Activated CD4-positive, alpha-beta memory T cell treated with anti-CD3 and anti-CD28 coated beads for 36 hours (primary cell): ENCODE measurements at places on chromosomes 7 and 10.

- no peak for DNase-seq
Measured at GRCh38 chr10:62690703-62691102, 113.8 kb upstream of the ADO start.

- peak; percentile 65 for DNase-seq
Measured at GRCh38 chr10:43781480-43782361, 133.0 kb upstream of the ZNF32 start.

DNA sequence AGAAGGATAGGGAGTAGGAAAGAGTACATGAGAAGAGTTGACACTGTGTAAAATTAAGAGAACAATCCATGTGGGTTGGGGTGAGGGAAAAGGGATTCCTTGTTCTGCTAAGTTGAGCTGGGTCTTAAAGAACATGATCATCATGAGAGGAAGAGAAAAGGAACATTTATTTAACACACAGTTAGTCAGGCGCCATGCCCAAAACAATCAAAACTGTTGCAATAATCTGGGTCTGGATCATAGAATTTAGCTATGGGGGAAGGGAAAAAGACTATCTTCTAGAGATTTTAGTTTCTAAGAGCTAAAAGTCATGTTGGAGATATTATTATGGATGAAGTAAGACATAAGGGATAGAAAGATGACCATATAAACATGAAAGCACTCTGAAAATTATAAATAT, 178.9 kb downstream of the SEM1 start:
- DNase-seq, result no peak

- DNase-seq, result no peak
Measured at GRCh38 chr7:27108390-27109127, 6.1 kb upstream of the HOXA2 start.

- no peak for DNase-seq
Measured at GRCh38 chr7:22921386-22922086, 92.4 kb downstream of the HYCC1 start.

DNA sequence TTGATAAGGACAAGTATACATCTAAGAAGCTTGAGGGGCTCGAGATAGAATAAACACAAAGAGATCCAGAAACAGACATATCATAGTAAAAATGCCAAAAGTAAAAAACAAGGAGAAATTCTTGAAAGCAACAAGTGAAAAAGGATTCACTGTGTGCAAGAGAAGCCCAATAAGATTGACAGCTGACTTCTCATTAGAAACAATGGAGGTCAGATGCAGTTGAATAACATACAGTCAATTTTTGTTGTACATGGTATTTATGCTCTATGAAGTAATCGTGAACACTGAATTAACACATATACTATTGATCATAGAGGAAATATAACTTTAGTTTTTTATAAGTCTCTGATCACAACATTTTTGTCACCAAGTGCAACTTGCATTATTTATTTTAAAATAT, 982.8 kb upstream of the SORCS1 start:
- DNase-seq, result no peak

GRCh38 chr7:151086802-151087244, 548 bp downstream of the AGAP3 start:
- DNase-seq, result peak; percentile 45

GRCh38 chr7:65449505-65449852, 75.8 kb downstream of the ZNF92 start:
- DNase-seq, result no peak

DNA sequence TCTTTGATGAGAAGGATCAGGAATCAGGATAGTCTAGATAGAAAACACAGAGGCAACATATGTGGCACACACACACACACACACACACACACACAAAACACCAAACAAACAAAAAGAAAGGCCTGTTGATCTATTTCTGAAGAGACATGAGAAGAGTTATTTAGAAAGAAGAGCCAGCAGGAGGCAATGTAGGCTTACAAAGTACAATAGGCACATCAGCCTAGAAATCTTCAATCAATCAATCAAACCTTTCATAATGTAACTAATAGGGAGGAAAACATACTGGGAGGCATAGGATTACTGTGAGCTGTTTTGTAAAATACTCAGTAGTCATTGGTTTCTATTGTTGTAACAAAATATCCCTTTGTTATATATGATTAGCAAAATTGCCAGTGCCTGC, 47.3 kb upstream of the TES start:
- no peak for DNase-seq

- no peak for DNase-seq
Measured at GRCh38 chr7:48376263-48376662, 205.0 kb downstream of the ABCA13 start.

DNA sequence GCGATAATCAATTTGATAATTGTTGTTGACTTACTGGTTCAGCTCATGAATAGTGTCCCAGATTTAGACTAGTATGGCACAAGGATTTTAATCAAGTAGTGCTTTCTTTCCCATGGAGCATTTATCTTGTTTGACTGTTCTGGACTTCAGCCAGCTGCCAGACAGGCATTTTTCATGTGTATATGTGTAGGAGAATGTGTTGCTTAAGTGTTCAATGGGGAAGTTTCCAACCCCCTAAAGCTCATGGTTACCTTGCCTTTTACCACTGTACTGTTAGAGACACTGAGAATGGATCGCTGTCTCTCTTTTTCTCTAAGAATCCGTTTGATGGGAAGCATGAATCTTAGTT, 103.9 kb downstream of the LRRC4 start:
- no peak for DNase-seq

DNA sequence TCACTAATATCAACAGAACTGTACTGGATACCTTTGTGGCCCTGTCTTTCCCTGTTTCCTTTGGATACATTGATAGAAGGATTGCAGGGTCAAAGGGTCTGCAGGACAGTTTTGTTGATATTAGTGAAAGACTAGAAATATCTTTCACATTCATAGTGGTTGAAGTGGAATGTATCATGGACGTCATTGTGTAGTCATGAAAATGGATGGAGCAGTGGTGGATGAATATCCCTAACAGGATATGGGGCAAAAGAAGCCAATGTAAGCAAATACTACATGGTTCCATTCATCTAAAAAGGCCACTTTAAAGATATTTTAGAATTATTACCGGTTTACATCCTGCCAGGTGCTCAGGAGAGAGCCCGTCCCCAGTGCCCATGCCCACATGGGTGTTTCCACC, 23.8 kb downstream of the PALD1 start:
- no peak for DNase-seq

GRCh38 chr10:8453587-8453986, 399.1 kb downstream of the GATA3 start:
- no peak for DNase-seq

GRCh38 chr7:15504351-15504750, 57.5 kb downstream of the AGMO start:
- DNase-seq, result no peak

- DNase-seq, result no peak
Measured at GRCh38 chr10:124300735-124301134, 118.0 kb downstream of the OAT start.

DNA sequence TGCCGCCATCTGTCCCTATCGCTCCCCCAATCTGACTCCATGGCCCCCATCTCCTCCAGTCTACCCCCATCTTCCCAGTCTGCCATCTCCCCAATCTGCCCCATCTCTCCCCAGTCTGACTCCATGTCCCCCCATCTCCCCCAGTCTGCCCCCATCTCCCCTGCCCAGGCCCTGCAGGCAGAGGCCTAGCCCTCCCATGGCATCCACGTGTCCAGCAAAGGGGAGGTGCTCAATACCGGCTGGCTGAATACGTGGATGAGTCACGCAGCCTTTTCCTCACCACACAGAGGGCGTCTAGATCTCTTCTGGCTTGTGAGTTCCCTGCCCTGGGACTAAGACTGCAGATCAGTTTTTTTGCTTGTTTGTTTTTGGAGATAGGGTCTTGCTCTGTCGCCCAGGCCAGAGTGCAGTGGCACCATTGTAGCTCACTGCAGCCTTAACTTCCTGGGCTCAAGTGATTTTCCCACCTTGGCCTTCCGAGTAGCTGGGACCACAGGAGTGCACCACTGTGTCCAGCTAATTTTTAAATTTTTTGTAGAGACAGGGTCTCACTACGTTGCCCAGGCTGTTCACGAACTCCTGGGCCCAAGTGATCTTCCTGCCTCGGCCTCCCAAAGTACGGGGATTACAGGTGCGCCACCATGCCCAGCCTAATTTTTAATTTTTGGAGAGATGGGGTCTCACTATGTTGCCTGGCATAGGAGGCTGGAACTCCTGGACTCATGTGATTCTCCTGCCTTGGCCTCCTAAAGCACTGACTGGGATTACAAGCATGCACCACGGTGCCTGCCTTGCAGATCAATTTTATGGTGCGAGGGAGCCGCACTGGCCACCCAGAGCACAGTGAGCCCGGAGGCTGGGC, 15.3 kb upstream of the GPR146 start:
- DNase-seq, result peak; percentile 87

GRCh38 chr7:51950813-51951212, 634.2 kb upstream of the COBL start:
- DNase-seq, result no peak

GRCh38 chr7:54161621-54162020, 380.6 kb upstream of the VSTM2A start:
- DNase-seq, result no peak

DNA sequence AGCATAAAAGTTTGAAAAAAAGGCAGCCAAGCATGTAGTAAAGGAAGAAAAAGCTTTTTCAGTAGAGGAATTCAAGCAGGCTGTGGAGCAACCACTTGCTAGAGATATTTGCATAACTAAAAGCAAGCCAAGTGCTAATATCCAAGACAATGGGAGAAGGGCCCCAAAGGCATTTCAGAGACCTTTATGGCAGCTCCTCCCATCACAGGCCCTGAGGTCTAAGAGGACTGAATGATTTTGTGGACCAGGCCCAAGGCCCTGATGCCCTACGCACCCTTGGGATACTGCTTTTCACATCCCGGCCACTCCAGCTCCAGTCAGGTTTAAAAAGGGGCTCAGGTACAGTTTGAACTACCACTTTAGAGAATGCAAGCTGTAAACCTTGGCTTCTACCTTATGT, 261.7 kb upstream of the SEMA3C start:
- no peak for DNase-seq

DNA sequence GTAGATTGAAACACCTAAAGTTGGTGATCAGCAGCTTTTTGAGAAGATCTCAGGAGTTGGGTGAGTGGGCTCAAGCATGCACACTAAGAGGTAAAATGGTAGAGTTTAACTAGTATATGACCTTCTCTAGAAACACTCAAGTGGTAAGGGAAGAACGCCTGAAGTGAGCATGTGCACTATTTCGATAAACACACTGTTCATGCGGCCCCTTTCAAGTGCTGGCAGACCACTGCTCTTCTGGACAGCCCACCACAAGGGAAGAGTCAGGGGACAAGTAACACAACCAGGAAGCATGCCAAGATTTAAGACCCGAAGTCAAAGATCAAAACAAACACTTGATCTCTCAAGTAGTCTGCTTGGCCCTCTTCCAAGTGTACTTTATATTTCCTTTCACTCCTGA, 519.5 kb upstream of the ZWINT start:
- no peak for DNase-seq

DNA sequence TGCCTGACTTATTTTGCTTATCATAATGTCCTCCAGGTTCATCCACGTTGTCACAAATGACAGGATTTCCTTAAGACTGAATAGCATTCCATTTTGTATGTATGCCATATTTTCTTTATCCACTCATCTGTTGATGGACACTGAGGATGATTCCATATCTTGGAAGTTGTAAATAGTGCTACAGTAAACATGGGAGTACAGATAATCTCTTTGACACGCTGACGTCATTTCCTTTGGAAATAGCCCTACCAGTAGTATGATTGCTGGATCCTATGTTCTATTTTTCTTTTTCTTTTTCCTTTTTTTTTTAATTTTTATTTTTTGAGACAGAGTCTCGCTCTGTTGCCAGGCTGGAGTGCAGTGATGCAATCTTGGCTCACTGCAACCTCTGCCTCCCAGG, 167.6 kb downstream of the CTTNBP2 start:
- no peak for DNase-seq

DNA sequence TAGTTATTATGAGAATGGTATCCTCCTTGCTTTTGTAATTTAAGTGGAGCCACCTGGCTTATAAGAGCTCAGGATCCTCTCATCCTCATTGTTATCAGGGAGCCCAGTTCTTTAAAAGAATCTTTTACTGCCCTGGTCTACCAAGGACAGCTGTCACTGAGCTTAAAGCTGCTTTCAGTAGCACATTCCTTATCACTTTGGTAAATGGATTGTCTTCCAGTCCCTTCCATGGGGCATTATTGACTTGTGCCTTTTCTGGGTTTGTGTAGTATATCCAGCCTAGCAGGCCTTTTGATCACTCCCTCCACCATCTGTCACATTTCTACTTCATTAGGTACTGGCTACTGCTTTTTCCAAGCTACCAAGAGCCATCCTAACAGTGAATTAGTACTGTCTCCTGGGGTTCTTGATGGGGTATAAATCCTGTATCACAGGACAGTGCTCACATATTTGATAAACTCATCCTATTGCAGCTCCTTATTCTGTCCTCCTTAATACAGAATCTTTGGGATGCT, 208.9 kb downstream of the TMEM26 start:
- no peak for DNase-seq

GRCh38 chr10:68137171-68137570, 27.9 kb downstream of the MYPN start:
- DNase-seq, result no peak

DNA sequence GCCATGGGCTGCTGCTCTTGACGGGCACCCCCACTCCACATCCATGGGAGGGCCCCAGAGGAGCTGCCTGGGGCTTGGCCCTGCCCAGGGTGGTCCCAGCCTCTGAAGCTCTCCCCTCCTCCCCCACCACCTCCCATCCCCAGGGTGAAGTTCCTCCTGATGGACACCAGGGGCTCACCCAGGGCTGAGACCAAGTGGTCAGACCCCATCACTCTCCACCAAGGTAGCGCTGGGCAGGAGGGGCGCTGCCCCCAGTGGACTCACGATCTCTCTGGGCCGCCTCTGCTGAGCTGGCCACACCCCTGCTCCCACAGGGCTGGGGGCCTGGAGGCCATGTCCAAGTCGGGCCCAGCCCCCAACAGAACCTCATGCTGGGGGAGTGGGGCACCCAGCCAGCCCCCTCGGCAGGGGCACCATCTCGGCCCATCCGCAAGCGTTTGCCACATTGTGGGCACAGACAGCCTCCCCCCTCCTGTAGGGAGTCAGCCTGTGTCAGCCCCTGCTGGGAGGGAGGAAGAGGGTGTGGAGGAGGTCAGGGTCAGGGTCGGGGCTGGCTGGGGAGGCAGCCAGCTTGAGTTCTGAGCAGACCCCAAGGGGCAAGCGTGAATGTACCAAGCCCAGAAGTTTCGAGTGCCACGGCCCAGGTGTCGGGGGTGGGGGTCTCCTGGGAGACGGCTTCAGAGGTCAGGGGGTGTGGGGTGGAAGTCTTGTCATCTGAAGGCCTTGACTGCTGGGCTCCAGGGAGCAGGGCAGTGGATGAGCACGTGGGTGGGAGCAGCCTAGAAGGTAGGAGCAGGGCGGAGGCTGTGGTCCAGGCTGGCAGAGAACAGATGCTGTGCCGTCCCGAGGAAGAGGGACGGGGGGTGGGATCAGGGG, 2.8 kb downstream of the UPK3B start:
- no peak for DNase-seq

- no peak for DNase-seq
Measured at GRCh38 chr7:158431941-158432347, 155.7 kb downstream of the PTPRN2 start.

GRCh38 chr7:87624628-87625027, 3.6 kb upstream of the RUNDC3B start:
- DNase-seq, result no peak
